CD4-positive, alpha-beta T cell treated with Interleukin-6 for 4 hours (primary cell): ENCODE measurements at places on chromosomes 7 and 10.

GRCh38 chr7:117808341-117808757 lies 64.9 kb downstream of the CTTNBP2 start:
- no peak for DNase-seq

DNA sequence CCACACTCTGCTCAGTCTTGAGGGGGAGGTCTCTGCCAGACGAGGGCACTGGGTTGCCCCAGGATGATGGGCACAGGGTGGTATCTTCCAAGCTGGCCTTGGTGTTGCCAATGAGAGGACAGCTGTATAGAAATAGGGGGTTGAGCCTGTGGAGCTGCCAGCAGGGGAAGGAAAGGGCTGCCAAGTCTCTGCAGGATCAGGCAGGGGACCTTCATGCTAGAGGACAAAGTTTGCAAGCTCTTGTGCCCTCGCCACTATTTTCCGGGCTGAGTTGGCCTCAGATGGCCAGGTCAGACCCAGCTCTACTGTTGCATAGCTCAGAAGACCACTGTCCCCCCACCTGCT lies 68.7 kb downstream of the ARHGAP22 start:
- DNase-seq, result no peak

GRCh38 chr7:95440394-95441038 lies 5.7 kb upstream of the PON2 start:
- DNase-seq, result no peak

- DNase-seq, result no peak
These were observed 21.5 kb downstream of the CH25H start for GRCh38 chr10:89185658-89186057.

DNA sequence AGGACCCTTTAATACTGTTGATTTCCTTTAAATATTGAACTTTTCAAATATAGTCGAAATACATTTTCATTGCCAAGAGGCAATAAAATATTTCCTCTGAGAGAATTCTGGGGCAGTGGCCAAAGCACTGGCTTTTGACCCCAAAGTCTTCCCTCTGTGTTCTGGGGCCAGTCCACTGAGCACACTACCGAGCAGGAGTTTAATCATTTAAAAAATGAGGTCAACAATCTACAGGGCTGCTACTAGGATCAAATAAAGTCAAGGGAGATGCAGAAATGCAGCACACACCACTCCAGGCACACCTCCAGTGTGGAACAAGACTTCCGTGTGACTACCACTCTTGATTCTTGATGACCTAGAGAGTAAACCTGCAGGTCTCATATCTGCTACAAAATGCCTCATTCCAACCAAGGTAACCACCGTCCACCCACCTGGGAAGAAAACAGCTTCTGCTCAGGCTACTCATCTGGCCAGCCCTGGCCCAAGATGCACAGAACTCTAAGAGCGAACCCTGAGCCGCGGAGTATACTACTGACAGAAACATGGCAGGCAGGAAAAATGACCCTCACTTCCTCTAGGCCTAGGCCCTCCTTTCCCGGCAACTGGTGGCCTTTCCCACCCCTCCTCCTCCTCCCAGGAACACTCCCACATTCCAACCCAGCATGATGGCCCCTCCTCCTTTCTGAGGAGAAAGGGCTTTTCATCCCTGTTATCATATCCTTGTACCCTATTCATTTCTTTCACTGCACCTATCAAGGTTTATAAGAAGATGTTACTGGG lies 97.7 kb downstream of the ALOX5 start:
- no peak for DNase-seq
